ENCODE measurements at places on chromosomes 1 and 21.
A peak's percentile ranks its signal among the peaks of the same experiment; 100 is the strongest.

- DNase-seq = no peak
Observed at GRCh38 chr21:39863111-39863510, 4.1 kb upstream of the PCP4 start.

GRCh38 chr1:204288021-204288588, 71.6 kb downstream of the PLEKHA6 start:
- no peak for DNase-seq

DNA sequence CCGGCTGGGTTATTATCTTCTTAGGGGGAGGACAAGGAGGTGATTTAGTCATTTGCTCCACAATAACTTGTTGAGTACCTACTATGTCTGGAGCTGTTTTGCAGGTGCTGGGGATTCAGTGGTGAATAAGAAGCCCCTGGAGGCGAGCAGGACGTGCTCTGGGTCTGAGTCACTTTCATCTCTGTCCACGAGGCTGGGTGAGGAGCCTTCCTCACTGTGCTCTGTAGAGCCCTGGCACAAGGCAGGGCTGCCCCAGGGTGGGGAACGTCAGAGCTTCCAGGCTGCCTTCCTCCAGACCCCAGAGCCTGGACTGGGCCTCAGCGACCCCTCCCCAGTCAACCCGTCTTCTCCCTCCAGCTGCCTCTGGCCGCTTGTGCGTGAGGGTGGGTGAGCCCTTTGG, 2.5 kb upstream of the PADI6 start:
- DNase-seq = no peak

- peak; percentile 87 for DNase-seq
Observed at GRCh38 chr1:157992031-157992832, 1.2 kb upstream of the KIRREL1 start.

DNA sequence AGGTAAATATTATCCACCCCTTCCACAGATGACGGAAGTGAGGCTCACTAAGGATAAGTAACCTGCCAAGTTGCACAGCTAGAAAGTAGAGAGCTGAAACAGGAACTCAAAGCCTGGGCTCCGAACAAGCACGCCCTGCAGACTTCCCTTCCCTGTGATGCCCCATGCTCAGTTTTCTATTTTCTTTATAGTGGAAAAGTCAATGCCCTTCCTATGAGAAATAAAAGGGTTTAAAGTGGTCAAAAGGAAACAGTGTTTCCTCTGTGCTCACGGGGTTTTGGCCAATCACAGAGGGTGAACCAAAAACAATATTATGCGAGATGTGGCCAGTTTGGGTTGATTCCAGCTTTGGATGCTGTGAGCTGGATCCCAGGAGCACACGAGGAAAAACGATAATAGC, 44.5 kb downstream of the DDR2 start:
- DNase-seq = peak; percentile 81

- DNase-seq = peak; percentile 94
Observed at GRCh38 chr1:13948888-13949391, 249.0 kb downstream of the PRDM2 start.

- peak; percentile 55 for DNase-seq
Observed at GRCh38 chr1:41328001-41328615, 33.1 kb upstream of the FOXO6 start.

GRCh38 chr1:187665483-187665882, 836.7 kb downstream of the PLA2G4A start:
- no peak for DNase-seq

- peak; percentile 27 for DNase-seq
Observed at GRCh38 chr1:225736437-225737098, 41.1 kb upstream of the SRP9 start.

- no peak for DNase-seq
Observed at GRCh38 chr1:78830321-78830720, 176.2 kb downstream of the ADGRL4 start.

Measured in muscle of leg (tissue), 16 donors.